Kasumi-1 (cell line): ENCODE measurements at places on chromosomes 13 and 19.

GRCh38 chr19:52786078-52786463, 520 bp downstream of the ZNF600 start:
- no peak for DNase-seq

DNA sequence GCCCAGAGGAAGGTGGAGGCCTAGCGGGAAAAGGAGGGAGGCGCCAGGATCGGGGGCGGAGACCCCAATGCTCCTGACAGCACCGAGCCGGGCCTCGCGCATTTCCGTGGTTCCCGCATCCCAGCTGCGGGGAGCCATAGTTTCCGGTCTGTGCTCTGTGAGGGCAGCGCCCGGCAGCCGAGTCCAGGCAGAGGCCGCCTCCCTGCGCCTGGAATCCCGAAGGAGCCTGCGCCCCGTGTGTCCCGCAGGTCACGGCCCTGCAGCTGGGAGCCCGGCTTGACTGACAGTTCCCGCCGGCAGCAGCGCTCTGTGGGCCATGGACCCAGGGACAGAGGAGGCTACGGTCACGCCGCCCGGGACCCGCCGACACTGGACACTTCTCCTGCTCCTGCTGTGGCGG, 74.6 kb upstream of the C13orf46 start:
- DNase-seq, result no peak

- no peak for DNase-seq
Observed at GRCh38 chr13:103157016-103157415, 90.8 kb upstream of the SLC10A2 start.

DNA sequence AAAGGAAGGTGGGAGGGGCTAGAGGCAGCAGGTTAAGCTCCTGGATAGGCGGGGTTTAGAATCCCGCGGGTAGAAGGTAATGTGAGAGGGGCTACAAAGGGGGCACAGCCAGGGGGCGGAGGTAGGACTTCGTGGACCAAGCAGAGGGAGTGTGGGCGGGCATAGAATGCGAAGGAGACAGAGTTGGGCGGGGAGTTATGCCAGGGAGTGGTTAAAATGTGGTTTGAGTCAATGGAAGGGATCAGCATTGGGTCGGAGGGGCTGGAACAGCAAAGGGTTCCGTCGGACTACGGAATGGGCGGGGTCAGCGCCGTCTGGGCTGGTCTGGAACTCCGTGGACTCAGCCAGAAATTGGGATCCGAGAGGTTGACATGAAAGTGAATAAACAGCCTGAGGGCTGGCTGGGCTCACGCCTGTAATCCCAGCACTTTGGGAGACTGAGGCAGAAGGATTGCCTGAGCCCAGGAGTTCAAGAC, 3.0 kb downstream of the LTBP4 start:
- no peak for DNase-seq

DNA sequence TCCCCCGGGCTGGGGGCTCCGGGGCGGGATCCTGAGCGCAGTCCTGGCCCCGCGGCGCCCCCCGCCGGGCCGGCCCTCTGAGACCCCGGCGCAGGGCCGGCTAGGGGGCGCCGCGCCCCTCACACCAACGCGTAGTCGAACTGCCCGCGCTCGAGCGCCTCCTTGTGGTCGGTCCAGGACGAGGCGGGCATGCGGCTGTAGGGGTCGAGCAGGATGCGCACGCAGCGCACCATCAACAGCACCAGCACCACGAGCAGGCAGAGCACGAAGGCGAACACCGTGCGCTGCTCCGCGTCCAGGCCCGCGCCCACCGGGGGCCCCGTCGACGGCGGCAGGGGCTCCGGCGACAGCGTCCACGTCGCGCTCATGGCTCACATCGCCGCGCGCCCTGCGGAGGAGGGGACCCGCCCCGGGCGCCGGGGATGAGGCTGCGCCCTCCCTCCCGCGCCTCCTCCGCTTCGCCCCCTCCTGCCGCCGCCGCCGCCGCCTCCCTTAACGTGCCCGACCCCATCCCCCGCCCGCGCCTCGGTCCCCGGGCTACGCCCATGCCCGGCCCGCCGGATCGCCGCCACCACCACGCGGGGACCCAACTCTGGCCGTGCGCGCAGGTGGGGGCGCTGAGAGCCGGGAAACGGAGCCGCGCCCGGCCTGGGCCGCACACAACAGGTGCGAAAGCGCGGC, 624 bp downstream of the CTXN1 start:
- peak; percentile 48 for DNase-seq

DNA sequence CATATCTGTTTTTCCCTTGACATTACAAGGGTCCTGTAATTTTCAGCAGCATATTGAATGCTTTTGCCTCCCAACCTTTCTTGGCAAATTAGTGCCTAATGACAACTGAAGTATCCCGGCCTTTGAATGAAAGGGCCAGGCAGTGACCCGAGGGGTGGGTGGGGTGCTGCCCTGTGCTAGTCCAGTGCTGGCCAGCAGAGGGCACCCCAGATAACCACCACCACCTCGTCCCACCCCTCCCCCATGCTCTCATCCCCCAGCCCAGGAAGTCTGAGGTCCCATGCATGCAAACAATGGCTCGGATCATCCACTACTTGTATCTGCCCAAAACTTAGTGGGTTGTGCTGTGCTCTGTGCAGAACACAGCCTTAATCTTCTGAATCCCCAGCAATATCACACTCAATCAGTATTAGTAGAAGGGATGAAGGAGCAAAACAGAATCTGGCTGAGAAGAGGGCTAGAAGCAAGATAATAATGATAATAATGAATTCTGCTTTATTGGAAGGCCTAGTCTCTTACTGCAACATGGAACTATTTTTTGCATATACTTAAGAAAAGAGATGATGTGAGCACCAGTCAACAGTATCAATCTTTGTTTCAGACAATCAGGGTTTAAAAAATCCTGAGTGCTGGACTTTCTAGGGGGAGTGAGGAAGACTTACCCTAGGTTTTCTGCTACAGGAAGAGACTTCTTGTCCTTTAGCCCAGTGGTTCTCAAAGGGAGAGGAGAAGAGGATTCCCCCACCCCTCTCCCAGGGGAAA, 3.8 kb downstream of the ATP12A start:
- DNase-seq, result peak; percentile 23

GRCh38 chr19:29704562-29705558, 10.2 kb downstream of the C19orf12 start:
- DNase-seq, result no peak

DNA sequence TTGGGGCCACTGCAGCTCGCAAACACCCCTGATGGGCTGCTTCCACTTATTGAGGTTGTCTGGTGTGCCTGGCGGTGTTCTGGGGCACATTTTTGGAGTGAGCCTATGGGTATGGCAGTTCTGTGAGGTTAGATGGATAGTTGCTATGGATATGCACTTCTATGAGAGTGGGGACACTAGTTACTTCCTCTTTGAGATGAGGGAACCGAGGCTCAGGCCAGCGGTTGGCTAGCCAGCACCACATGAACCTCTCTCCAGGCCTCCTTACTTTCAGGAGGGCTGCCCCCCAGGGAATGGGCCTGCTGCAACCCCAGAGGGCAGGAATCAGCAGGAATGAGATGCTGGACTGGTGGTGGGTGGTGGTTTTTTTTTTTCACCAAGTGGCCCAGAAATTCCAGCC, 13.5 kb upstream of the PRR19 start:
- peak; percentile 9 for DNase-seq

GRCh38 chr13:59745392-59745788, 418.3 kb downstream of the DIAPH3 start:
- DNase-seq, result no peak

DNA sequence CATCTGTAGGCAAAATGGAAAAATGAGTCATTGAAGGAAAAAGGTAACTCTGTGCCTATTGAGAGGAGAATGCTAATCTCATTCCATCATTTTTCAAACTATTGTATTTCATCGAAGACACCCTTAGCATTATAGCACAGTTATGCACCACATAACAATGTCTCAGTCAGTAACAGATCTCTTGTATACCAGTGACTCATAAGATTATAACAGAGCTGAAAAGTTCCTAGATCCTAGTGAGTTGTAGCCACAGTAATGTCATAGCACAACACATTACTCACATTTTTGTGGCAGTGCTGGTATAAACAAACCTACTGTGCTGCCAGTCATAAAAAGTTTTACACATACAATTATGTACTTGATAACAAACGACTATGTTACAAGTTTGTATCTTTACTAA, 1077.6 kb downstream of the DIAPH3 start:
- DNase-seq, result no peak

GRCh38 chr13:105502193-105502592, 1033.3 kb downstream of the EFNB2 start:
- DNase-seq, result no peak

- no peak for DNase-seq
Observed at GRCh38 chr19:17706750-17707181, 12.5 kb upstream of the MAP1S start.

GRCh38 chr19:5038631-5039271, 69.8 kb downstream of the KDM4B start:
- DNase-seq, result peak; percentile 46

DNA sequence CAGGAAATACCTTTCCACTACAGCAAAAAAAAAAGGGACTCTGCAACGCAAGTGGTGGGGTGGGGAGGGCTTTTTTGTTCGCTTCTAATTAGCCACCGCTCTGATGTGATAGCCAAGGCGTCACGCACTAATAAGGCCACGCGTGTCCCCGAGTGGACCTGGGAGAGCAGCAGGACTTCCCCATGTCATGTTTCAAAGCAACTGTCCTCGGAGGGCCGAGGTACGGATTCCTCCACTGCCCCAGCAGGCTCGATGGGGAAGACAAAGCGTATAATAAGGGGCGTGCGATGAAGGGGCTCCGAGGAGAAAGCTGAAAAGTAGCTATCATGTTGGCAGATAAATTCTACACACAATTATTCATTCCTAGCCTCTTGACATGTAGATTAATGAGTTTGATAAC, 179.7 kb upstream of the ZNF507 start:
- no peak for DNase-seq

DNA sequence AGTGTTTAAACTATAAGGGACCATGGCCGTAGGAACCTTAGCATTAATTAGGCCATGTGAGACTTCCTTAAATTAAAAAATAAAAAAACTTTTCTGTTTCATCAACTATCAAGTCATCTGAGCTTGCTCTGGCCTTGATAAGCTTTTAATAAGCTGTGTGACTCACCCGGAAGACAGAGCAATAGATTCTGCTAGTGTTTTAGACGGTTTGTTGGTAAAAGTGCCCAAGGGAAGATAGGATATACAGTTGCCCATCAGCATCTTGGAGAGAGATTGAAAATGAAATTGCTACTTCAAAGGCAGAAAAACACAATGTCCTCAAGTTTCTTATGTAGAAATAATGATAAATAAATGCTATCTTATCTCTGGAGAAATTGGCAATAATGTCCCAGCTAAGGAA, 31.2 kb upstream of the RCBTB2 start:
- no peak for DNase-seq

- no peak for DNase-seq
Observed at GRCh38 chr13:29292045-29292444, 303.4 kb downstream of the SLC7A1 start.
